ENCODE measurements at places on chromosomes 6 and 20. TPM values are rescaled to one million over a fixed set of nuclear protein-coding genes. Genes with fewer than 3 reads are reported as not detected.

The PSORS1C2 gene
- polyA plus RNA-seq = not detected

The SSTR4 gene
- not detected for polyA plus RNA-seq

The IMPG1 gene
- polyA plus RNA-seq = not detected

The TMEM200A gene
- 23.7 TPM for polyA plus RNA-seq

The LY86 gene
- polyA plus RNA-seq = 1.7 TPM

The MRPL14 gene
- 25.5 TPM for polyA plus RNA-seq

Measured in muscle of arm (tissue), 14 donors.